NCI-H1436 (cell line): ENCODE measurements at places on chromosomes 7 and 10.
A peak's percentile ranks its signal among the peaks of the same experiment; 100 is the strongest.

DNA sequence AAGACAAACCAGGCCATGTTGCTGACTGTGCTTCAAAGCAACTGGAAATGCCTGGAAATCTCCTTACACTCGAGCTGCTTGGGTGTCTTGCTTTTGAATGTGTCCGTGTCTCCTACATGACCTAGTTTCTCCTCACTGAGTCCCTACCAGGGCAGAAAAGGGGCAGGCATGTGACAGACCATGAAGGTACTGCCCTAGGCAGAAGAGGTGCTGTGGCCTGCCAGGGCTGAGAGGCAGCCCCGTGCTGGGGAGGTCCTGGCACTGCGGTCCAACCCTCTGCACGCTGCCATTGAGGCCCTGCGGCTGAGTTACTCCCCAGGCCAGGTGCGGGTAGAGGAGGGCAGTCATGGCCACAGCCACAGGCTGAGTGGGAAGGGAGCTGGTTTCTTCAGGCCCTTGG, 159.3 kb downstream of the LYZL1 start:
- no peak for DNase-seq

DNA sequence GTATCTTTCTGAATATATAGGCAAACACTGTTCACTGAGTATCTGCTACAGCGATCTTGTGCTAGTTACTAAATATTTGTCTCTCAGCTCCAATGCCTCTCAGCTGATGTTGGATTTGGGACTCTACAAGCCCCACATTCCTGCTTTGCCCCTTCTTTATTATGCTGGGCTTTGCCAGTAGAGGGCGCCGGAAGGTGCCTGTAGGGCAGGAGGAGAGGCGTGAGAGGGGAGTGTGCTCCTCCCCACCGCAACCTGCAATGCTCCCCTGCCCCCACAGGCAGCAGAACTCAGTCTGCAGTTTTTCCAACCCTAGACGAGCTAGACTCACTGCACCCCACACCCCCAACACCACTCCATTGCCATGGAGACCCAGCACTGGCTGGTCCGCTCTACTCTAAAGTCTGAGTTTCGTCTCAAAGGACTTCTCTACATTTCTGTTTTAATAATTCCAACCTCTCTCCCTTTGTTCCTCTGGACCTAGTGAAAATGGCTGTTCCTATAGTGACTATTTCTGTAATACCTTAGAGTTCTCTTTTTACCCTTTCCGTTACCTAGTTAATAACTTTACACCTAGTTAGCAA, 337.6 kb downstream of the CCSER2 start:
- DNase-seq = no peak

DNA sequence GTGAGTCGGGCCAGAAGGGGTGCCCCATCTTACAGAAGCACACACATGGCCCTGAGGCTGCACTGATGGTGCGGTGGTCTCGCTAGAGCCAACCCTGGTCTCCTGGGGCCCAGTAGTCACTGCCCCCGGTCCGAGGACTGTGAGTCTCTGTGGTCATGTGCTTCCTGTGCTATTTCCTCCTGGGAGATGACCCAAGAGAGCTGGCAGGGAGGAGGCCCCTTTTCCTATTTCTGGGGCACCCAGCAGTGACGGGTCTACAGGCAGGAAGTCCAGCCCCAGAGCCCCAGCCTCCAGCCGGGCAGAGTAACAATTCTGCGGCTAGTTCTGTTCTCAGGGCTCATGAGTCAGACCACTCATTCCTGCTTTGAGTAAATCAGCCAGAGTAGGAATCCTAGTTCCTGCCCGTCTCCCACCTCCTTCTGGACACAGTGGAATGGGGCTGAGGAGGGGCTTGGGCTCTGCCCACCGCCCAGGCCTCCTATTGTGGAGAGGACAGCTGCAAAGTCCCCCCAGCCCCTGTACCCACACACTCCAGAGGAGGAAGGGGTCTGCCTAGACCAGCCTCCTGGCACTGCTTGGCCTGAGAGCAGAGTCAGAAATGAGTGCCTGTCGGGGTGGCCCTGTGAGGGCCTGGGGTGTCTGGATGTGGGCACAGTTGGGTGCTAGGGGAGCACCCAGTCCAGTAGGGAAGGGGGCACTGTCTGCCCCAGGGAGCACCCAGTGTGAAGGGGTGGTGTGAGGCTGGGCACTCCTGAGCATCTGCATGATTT, 80.5 kb upstream of the PPIF start:
- no peak for DNase-seq

DNA sequence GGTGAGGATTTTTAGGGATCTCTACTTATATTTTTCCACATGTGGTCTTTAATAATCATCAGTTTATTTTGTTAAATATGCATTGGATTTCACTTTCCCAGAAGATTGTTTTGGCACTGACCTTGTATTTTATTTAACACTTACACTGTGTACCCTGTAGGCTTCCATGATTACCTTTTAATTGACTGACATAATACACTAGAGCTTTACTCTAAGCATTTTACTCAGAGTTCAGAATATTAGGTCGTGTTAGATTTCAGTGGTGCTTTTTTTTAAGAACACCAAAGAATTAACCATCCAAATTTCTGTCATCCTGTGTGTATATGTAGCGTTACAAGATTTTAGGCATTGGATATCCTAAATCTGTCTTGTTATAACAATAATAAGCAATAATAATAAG, 23.1 kb downstream of the CASD1 start:
- no peak for DNase-seq

- no peak for DNase-seq
Measured at GRCh38 chr10:111373696-111374095, 296.9 kb downstream of the ADRA2A start.

DNA sequence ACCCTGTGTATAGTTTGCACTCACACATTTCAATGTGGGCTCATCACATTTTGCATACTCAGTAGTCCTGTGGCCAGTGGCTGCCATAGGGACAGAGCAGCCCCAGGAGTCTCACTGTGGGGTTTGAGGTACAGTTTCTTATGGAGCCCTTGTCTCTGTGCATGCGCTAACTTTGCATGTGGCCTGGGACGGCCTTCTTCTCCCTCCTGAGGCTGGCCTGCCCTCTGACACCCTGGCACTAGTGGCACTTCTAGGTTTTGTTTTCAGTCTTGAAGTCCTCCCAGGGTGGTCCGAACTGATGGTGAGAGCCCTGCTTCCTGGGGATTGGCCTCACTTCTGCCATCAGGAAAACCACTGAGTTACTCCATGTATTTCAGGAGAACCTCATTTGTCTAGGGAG, 21.2 kb downstream of the NACAD start:
- no peak for DNase-seq

DNA sequence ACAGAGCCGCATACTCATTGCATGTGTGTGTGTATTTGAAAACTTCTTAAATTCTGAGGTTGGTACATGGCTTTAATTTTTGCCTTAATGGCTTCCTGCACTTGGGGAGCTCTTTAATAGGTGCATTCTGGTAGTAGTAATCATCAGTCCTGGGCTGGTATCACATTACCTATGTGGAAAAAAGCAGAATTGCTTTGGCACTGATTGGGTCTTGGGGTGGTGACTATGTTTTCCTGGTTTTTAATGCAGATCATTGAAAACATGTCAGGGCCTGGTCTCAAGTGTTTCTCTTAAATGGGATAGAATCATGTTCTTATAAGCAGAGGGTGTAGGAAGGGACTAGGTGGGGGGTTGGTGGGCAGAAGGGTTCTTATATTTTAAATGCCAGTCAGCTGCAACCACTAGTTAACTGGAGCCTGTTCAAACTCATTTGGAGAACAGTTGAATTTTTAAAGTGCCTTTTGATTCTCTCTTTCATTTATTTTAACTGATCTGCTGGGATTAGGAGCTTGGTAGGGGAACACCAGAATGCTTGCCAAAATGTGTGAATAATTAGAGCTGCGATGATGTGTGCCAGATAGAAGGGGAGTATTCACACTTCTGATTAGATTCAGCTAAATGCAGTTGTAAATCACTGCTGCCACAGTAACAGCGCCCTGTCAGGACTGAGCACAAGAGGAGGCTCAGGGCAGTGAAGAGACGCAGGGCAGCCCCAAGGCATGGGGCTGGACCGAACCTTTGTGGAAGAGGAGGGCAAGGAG, 633.5 kb upstream of the GALNT17 start:
- DNase-seq = peak; percentile 74

DNA sequence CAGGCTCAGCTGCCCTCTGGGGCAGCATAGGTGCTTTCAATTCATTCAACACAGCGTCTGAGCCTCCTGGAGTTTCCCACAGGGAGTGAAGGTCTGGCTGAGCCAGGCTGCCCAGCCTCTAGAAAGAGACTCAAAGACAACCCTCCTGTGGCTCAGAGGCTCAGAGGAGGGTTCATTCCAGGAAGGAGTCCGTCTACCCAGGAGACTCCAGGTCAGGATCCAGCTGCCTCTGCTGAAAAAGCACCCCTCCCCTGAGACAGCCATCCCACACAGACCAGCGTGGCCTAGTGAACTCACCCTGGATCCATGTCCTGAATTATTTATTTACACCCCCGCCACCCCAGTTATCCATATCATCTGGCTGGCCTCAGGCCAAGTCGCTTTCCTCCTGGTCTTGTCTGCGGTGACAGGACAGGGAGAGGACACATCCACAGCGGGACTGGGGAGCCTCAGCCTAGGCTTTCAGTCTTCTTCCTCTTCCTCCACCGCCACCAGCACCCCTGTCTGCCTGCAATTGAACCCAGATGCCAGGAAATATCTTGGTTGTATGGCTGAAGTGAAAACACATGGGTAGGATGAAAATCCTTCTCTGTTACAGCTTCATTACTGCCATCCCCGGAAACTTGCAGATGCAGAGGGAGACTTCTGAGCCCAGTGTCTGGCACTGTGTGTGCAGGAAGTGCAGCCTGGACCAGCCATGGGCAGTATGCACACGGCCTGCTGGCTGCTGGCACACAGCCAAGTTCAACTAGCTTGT, 44.0 kb upstream of the COL13A1 start:
- no peak for DNase-seq

GRCh38 chr10:51694086-51694768, 5.2 kb downstream of the CSTF2T start:
- no peak for DNase-seq

DNA sequence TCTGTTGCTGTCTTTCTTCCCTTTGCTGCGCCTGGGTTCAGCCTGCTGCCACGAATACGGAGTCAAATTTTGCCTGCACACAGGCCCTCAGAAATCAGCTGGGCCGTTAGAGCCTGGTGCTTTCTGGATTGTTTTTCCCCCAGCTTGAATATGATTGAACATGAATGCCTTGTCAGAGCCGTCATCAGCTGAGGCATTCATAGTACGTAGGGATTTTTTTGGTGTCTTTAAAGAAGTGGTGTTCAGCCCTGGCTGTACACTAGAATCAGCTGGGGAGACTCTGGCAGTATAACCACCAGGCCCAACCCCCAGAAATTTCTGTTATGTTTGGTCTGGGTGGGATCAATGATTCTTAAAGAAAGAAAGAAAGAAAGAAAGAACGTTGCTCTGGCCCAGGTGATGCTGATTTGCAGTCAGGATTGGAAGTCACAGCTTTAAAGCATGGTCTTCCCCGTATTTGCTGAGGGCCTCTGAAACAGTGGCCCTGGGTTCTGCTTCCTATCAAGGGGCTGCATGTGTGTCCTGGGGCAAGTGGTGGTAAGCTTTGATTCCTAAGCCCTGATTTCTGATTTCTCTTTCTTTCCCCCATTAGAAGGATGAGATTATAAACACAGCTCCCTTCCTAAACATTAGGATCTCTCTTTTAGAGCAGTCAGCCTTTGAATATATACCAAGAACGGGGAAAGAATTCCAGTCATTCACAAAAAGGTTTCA, 24.7 kb downstream of the NUB1 start:
- no peak for DNase-seq

GRCh38 chr10:77286531-77287508, 350.8 kb downstream of the KCNMA1 start:
- no peak for DNase-seq

DNA sequence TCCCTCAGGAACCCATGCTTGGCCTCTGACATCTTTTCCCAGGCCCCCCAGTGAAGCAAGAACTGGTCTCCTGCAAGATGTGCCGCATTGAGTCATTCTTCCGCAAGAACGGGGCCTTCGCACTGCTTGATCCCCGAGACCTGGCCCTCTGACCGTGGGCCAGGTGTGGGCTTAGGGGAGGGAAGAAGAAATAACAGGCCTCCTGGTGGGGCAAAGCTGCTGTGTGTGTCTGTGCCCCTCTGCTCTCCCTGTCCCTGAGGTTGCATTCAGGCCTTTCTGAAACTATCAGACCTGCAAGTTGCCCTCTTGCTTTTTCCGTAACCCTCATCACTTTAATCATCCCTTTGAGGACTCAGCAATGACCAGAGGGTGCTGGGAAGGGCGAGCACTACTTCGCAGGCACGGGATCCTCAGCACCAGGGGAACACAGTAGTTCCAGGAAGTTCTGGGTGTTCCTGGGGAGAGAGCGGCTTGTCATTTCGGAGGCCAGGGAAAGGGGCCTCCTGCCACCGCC, 6.0 kb downstream of the ATP6V1F start:
- no peak for DNase-seq

DNA sequence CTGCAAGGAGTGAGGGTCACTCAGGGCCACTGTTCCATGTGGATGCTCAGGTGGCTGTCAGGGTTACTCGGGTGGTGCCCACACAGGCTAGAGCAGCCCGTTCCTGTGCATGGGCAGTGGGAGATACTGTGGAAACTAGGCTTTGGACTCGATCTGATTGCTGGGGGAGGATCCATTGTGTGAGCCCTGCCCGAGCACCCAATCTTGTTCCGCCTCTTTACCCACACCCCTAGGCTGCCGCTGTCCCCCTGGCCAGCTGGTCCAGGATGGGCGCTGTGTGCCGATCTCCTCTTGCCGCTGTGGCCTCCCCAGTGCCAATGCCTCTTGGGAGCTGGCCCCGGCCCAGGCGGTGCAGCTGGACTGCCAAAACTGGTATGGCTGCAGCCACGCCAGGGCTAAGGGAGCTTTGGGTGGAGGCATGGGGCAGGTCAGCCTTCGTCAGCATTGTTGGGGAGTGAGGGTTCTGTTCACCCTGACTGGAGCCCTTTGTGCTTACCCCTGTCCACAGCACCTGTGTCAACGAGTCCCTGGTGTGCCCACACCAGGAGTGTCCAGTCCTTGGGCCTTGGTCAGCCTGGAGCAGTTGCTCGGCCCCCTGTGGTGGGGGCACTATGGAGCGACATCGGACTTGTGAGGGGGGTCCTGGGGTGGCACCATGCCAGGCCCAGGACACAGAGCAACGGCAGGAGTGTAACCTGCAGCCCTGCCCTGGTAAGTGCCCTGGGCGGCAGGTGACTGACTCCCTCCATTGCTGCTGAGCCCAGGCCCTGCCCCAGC, 12.4 kb upstream of the ZNF862 start:
- no peak for DNase-seq

- DNase-seq = no peak
Measured at GRCh38 chr10:124008681-124009080, 84.7 kb downstream of the CHST15 start.

DNA sequence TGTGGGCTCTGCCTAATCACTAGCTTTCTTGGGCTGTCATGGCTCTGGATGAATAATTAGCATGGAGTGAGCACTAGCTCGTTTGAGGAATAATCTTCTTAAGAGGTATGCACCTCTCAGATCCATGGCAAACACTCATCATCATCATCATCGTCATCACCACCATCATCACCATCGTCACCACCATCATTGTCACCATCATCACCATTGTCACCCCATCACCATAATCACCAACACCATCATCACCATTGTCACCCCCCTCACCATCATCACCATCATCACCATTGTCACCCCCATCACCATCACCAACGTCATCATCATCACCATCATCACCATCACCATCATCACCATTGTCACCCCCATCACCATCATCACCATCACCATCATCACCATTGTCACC, 60.8 kb upstream of the NMT2 start:
- no peak for DNase-seq
